Left kidney (tissue), 8 donors: ENCODE measurements at places on chromosomes 3 and 15.

GRCh38 chr3:67635257-67635656 is 19.2 kb downstream of the SUCLG2 start:
- DNase-seq, result no peak

- DNase-seq, result no peak
These were observed 59.6 kb downstream of the ABTB1 start for GRCh38 chr3:127732303-127732702.

DNA sequence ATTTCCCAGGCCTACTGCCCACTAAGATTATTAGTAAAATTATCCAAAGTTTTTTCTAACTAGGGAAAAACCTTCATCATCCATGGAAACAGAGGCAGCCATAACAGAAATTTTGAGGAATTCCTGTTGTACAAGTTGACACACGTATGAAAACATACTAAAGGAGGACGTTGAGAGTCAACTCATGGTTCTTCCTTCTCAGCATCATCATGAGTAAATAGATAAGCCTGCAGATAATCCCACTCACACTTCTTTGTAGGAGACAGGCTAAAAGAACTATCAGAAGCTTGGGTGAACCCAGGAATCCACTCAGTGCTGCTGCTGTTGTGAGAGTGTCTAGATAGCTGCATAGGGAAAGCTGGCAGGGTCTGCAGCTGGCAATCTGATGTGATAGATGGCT is 694.8 kb upstream of the NR2F2 start:
- no peak for DNase-seq

DNA sequence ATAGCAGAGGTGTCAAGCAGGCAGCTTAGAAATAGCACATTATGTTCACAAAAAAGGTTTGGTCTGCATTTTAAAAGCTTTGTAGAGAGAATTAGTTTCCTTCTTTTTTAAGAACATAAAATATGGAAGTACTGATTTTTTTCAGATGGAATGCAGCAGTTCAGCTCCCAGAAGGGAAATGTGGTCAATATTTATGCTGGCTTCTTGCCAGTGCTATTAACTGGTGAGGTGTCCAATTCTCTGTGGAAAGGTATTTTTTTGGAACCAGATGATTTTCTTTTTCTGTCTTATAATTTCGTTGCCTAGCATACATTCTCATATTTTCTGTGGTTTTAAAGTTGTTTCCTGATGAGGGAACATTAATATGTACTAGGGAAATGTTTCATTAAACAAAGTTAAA is 211.4 kb upstream of the ZNF385D start:
- DNase-seq, result no peak

- no peak for DNase-seq
These were observed 25.1 kb downstream of the VPS39 start for GRCh38 chr15:42182961-42183360.

DNA sequence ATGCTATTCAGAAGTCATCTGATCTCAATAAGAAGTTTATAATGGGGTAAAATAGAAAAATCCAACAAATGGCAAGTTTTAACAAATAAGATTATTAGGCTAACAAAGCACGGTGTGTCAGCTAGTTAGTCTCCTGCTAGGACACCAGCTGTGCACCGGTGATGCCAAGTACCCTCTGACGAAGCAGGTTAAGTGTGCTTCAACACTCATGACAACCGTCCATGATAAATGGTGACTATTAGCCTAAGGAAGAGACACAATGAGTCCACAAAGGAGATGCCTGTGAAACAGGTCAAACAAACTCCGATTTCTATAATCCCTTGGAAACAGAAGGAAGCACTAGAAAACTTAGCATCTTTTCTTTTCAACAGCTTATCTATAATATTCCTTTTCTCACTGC is 36.5 kb downstream of the ATP13A3 start:
- no peak for DNase-seq

DNA sequence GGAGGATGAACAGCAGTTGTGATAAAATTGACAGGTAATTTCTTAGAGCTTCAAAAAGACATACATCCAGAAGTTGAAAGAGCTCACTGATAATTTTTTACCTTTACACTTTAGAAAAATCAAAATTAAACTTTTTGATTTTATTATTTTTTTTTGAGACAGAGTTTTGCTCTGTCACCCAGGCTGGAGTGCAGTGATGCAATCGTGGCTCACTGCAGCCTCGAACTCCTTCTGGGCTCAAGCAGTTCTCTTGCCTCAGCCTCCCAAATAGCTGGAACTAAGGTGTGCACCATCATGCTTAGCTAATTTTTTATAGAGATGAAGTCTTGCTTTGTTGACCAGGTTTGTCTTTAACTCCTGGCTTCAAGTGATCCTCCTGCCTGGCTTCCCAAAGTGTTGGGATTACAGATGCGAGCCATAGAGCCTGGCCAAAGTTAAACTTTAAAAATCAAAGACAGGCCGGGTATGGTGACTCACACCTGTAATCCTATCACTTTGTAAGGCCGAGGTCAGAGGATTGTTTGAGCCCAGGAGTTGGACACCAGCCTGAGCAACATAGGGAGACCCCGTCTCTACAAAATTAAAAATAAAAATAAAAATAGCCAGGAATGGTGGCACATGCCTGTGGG is 21.7 kb downstream of the PLA2G4F start:
- DNase-seq, result no peak

GRCh38 chr3:17175187-17175807 is 290.5 kb downstream of the PLCL2 start:
- DNase-seq, result no peak

GRCh38 chr3:116971531-116971930 is 262.0 kb downstream of the TUSC7 start:
- DNase-seq, result no peak

DNA sequence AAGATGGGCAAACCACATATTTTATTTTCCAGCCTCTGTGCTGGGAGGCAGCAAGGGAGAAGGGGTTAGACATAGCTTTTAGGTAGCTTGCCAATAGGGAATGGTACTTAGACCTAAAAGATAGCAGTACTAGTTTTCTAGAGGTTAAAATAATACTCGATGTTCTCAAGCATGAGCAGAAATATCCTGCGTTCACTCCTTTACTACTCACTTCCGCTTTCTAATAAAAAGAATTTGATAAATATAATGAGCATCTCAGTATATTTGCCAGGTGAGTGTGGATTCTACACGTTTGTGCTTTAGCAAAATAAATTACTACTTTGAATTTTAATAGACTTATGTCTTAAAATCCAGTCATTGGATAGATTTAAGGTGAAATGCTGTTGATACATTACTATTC is 39.4 kb upstream of the CD47 start:
- no peak for DNase-seq

DNA sequence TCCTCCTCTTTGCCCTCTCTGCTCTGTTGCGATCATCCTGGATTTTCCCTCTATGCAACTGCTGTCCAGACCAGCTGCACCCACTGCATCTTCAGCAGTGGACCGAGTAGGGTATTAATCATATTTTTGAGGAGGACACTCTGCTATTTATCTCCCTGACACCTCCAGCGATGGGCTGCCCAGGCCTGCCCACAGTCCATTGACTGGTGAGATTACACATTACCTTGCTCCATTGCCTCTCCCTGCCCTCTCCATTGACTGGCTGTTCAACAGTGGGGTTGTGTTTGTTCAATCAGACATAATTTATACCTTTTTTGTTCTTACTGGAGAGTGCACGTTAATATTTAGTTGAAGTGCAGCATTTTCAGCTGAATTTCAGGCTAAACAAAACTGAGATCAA is 559.3 kb upstream of the ARRDC4 start:
- no peak for DNase-seq

GRCh38 chr3:71384837-71385716 is 198.5 kb downstream of the FOXP1 start:
- DNase-seq, result no peak

- no peak for DNase-seq
These were observed 502 bp downstream of the DPH3 start for GRCh38 chr3:16264174-16264707.

GRCh38 chr15:69997161-69997485 is 100.6 kb downstream of the TLE3 start:
- DNase-seq, result no peak

DNA sequence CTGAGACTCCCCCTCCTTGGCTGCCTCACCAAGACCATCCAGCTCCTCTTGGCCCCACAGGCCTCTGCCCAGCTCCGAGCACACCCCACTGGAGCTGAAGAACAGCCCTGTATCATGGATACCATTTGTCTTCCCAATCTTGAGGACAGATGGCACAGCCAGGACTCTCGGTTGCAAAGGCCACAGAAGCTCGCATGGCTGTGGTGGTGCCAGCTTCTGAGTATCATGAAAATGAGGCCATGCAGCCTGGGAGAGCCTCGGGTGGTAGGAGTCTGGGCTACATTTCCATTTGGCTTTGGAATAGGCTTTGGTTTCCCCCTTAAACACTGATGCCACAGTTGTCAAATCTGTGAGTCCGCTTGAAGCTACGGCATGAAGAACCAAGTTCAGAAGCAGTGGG is 106.6 kb downstream of the SEMA5B start:
- DNase-seq, result no peak

GRCh38 chr3:195821403-195822130 is 9.8 kb upstream of the MUC4 start:
- DNase-seq, result no peak

- DNase-seq, result no peak
These were observed 178.9 kb downstream of the POLR2M start for GRCh38 chr15:57885435-57885834.

DNA sequence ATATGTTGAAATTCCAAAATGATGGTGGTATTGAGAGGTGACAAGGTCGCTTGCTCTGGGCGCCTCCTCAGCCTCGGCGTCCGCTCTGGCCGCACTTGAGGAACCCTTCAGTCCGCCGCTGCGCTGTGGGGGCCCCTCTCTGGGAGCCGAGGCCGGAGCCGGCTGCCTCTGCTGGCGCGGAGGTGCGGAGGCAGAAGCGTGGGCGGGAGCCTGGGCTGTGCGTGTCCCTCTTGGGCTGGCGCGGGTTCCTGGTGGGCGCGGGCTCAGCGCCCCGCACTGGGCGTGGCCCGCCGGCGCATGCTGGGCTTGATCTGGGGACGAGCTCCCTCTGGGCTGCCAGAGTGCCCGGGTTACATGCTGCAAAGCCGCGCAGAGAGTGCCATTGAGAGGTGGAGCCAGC is 39.8 kb upstream of the TMC3 start:
- DNase-seq, result no peak

DNA sequence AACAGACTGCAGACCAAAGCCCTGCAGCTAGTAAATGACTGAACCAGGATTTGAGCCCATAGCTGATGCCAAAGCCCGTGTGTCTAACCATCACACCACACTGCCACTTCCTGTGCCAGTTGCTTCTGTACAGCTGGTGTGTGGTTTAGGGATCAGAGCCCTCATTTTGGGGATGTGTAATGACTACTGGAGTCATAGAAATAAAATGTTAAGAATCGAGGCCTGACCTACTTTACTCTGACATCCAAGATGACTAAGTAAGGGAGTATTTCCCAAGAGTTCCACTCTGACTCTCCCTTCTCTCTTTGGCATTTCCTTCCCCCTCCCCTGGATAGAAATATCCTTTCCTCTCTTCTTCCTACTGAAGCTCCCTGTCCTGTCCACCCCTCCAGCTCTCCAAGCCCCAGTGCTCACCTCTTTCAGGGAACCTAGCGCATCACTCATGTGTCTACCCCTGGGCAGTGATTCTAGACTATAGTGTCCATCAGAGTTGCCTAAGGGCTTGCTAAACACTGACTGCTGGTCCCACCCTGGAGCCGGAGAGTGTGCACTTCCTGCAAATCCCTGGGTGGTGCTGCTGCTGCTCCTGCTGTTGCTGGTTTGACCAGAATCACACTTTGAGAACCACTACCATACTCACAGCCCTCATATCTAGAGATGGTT is 53.8 kb downstream of the MGLL start:
- DNase-seq, result no peak
